CD4-positive, alpha-beta T cell treated with Interleukin-15 for 1 hour (primary cell): ENCODE measurements at places on chromosomes 4 and X.

DNA sequence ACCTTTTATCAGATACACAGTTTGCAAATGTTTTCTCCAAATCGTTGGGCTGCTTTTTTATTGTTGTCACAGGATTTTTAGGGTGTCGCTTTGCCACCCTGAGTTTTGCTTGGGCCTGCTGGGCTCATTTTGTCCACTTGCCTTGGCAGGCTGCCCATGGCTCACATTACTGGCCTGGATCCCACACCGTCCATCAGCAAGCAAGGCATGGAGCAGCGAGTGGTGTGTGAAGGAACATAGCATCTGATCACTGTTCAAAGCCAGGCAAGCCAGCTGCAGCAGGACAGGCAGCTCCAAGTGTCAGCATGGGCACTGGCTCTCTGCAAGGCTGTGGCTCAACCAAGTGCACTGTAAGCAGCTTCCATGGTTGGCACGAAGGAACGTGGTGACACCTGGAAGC, 261.4 kb upstream of the TECRL start:
- DNase-seq: no peak

GRCh38 chr4:36269101-36269500, 12.3 kb upstream of the DTHD1 start:
- DNase-seq: peak; percentile 79

DNA sequence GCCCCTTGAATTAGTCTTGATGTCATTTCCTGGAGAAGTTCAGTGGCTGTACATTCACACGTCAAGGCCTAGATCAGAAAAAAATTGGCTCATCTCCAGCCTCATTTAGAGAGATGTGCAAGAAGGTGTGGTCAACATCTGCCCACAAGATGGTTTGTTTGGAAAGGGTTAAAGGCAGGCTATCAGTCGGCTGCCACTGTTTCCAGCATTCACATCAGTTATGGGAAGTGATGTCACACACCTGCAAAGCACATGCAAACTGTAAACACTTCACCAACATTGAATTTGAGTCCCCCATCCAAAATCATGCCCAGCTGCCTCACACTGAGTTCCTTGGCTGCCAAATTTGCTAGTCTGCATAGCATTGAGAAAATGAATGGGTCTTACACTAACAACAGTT, 498.3 kb upstream of the INTU start:
- no peak for DNase-seq

- no peak for DNase-seq
These were observed 128.5 kb upstream of the VEGFC start for GRCh38 chr4:176921256-176921655.

DNA sequence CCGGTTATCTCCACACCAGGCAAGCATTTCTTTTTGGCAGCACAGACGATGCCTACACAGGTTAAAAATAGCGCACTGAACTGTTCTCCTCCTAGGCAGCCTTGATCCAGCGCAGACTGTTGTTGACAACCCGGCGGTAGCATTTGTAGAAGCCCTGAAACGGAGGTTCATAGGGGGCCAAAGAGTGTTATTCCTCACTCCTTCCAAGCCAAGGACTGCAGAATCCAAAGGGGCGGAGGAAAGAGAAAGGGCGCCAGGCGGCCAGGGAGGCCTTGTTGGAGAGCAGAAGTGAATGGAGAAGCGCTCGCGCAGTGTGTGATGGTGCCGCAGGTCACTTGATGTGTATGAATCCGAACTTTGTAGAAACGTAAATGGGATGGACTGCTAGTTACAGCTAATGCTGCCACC, 82.7 kb downstream of the TENM3 start:
- DNase-seq: no peak

- no peak for DNase-seq
These were observed 138.9 kb downstream of the NPNT start for GRCh38 chr4:106034220-106034619.

- DNase-seq: no peak
These were observed 311.8 kb downstream of the PPP3CA start for GRCh38 chr4:101035487-101035886.

GRCh38 chrX:20061855-20062254, 54.9 kb downstream of the MAP7D2 start:
- no peak for DNase-seq

DNA sequence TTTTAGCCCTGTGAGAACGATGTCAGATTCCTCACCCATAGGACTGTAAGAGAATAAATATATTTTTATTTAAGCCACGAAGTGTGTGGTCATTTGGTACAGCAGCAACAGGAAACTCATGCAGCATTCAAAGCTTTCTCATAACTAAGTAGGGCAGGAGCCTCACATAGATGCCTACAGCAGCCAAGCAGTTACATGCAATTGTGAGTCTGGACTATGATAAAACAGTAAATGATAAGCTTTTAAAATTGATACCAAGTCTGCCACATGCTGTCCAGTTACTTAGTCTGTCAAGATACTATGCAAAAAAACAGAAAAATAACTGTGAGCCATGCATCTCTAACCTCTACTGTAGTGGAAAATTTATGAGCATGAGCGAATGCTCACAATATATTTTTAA, 359.6 kb downstream of the HS3ST1 start:
- DNase-seq: no peak

GRCh38 chrX:141468940-141469339, 115.6 kb downstream of the SPANXA1 start:
- no peak for DNase-seq

GRCh38 chrX:54817220-54817820, 9.8 kb downstream of the MAGED2 start:
- no peak for DNase-seq

DNA sequence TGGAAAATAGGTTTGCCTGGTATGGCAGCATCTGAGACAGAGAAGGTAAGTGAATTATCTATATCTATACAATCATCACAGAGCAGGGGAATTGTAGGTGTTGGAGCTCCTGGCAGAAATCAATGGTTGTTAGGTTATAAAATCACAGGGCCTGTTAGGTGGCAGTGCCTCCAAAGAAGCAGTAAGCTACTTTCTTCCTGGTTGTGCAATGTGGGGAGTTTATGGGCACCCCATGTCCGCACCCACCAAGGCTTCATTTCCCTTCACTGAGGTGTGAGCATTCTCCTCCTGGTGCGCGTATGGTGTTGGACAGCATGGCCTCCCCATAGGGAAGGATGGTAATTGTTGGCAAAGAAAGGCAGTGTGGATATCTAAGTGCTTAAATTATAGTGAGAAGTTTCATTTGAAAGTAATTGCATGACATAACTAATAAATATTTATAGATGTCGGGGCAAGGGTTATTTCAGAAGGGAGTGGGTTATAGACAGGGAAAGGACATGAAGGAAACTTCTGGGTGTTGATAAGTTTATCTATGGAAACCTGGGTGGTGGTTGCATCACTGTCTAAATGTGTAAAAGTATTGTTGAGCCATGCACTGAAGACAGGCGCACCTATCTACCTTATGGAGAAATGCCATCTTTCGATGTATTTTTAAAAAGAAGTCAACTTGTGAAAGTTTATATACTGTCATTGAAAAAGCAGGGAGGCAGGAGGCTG, 153.7 kb downstream of the FRAS1 start:
- no peak for DNase-seq

DNA sequence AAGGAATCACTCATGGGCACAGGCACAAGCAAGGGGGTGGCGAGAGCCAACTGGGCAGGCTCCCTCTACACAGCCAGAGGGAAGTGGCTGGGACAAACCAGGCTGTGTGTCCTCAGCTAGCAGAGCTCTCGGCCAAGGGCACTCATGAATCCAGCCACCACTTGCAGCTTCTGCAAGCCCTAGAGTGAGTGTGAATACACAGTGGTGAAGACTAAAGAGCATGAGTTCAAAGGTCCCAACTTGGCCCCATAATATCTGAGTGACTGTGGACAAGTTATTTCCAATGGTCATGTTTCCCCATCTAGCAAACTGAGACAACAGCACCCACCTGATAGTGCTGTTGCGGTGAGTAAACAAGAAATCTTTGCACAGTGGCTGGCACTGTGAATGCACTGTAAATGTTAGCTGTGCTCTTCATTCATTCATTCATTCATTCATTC, 51.7 kb downstream of the ADGRG2 start:
- DNase-seq: no peak

GRCh38 chrX:143437439-143437838, 79.8 kb downstream of the SPANXN3 start:
- no peak for DNase-seq

DNA sequence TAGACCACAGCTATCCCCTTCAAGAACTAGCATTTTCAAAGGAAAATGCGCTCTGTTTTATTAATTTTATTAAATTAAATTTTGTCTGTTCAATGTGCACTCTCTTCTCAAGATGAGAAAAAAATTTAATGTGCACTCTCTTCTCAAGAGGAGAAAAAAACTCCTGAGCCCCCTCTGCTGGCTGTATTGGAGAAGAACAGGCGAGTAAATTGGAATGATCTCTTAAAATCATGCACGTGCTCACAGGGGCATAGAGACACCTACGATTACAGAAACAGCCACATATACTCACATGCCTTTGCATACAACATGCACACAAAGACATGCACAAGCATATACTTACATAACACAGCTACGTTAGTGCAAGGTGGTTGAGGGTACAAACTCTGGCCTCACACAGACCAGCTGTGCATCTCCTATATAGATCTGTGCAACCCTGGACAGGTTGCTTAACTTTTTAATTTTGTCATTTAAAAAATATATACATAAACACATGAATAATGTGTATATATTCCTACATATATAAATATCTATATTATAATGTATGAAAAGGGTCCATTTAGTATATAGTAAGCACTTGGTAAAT, 176.2 kb upstream of the CXorf66 start:
- no peak for DNase-seq

- no peak for DNase-seq
These were observed 11.7 kb downstream of the CFAP97 start for GRCh38 chr4:185192059-185192458.

GRCh38 chr4:171793723-171794122, 19.5 kb upstream of the GALNTL6 start:
- DNase-seq: no peak

- DNase-seq: no peak
These were observed 627.9 kb downstream of the IQCM start for GRCh38 chr4:149187726-149188125.

DNA sequence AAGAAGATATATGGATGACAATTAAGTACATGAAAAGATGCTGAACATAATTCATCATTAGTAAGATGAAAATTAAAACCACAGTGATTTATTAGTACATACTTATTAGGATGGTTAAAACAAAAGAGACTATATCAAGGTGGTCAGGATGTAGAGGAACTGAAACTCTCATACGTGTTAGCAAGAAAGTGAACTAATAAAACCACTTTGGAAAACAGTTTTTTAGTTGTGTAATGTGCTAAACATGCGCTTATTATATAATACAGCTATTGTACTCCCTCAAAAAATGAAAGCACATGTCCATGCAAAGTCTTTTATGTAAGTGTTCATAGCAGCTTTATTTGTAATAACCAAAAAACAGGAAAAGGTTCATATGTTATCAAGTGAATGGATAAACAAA, 89.9 kb upstream of the KCTD8 start:
- no peak for DNase-seq

DNA sequence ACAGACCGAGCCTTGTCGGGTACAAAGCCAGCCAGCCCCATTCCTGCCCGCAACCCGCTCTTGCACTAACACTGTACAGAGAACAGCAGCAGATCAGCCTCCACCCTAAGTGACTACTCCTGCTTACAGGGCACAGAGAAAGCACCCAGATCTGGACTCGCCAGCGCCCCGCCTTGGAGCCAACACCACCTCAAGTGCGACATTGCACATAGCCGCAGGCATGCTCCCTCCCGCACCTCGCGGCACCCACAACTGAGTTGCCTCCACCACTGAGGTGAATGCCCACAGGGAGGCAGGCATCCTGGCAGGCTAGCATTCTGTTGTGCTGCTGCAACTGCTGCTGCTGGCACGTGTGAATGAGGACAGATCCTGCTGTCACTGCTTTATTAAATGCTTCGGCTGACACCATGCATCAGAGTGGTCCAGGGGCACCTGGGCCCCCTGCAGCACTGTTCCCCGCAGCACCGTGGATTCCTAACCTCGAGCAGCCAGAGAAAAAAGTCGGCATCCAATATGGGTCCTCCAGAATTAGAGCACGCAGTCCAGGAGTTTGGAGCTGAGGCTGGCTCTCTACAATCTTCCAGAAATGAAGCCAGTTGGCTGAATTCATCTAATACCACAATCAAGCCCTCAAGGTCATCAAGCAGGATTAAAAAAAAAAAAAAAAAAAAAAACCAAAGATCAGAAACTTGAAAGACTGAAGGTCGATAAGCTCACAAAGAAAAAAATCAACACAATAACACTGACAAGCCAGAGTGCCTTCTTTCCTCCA, 352.9 kb downstream of the GASK1B start:
- no peak for DNase-seq
